ENCODE measurements at places on chromosomes 1 and 21.

DNA sequence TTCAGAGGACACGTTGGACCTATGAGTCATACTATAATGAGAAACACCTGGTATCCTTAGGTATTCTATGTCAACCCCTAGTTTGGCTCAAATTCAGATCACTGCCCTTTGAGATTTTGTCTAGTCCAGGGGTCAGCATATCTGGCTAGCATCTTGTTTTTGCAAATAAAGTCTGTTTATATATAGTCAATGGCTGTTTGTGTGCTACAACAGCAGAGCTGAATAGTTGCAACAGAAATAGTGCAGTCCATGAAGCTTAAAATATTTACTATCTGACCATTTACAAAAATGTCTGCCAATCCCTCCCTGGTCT lies 48.5 kb upstream of the EDEM3 start:
- no peak for DNase-seq

DNA sequence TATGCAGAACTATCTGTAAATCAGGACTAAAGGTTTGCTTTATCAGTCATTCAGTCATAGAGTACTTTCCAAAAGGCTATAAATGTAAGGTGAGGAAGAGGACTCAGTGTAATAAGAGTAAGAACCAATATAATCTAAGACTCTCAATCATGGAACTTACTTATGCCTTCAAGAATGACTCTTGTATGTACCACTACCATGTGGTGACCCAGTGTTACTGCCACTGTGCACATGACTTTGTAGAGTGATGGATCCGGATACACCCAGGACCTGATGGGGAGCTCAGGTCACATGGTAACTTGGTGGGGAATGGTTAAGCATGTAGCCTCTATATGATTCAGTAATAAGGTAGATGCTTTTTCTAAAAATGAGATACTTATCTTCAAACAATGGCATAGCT lies 2099.8 kb downstream of the MRPL39 start:
- no peak for DNase-seq

GRCh38 chr1:32967888-32968568 lies 3.4 kb upstream of the RNF19B start:
- DNase-seq: no peak

DNA sequence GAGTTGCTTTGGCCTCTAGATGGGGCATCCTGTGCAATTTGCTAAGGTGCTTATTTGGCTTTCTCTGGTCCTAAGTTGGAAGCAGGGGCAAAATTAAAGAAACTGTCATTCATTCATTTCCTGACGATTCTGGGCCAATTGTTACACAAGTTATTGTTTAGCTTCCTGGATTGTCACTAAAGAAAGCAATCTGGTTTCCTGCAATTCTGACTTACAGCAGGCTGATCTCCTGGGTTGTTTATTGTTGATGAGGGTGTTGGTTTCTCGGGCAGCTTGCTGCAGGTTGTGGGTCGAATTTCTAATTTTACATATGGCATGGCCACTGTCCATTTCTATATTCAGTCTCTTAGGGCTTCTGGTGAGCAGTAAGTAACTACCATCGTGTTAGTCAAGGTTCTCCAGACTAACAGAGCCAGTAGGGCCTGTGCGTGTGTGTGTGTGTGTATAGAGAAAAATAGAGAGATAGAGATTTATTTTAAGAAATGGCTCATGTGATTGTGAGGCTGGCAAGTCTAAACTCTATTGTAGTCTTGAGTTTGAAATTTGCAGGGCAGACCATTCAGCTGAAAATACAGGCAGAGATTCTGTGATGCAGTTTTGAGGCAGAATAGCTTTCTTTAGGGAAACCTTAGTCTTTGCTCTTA lies 30.4 kb downstream of the CTH start:
- DNase-seq: no peak

DNA sequence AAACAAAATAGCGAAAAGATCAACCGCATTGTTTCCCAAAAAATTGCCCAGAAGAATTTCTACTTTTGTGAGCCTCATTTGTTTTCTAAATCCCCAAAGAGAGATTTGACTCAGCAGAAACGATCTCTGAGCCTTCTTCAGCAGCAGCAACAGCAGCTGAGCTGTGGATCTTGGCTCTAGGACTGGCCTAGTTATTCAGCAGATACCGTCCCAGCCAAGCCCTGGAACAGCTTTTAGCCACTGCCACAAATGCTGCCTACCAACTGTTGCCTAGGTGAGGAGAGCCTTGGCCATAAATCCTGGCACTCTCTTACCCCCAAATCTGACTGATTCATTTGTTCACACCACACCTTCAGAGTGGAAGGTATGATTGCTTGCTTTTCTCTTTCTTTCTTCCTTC lies 320.1 kb downstream of the TGFB2 start:
- DNase-seq: no peak

DNA sequence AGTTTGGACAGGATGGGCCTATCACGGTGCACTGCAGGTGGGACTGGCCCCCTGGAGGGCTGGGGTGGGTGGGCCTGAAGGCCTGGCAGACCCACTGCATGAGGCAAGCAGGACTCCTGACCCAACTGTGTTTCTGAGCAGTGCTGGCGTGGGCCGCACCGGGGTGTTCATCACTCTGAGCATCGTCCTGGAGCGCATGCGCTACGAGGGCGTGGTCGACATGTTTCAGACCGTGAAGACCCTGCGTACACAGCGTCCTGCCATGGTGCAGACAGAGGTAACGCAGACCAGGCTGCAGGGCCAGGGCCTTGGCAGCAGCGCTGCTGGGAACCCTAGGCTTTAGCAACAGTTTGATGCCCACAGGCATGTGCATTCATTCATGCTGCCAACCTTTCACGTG lies 29.0 kb upstream of the KDM4A start:
- DNase-seq: no peak

DNA sequence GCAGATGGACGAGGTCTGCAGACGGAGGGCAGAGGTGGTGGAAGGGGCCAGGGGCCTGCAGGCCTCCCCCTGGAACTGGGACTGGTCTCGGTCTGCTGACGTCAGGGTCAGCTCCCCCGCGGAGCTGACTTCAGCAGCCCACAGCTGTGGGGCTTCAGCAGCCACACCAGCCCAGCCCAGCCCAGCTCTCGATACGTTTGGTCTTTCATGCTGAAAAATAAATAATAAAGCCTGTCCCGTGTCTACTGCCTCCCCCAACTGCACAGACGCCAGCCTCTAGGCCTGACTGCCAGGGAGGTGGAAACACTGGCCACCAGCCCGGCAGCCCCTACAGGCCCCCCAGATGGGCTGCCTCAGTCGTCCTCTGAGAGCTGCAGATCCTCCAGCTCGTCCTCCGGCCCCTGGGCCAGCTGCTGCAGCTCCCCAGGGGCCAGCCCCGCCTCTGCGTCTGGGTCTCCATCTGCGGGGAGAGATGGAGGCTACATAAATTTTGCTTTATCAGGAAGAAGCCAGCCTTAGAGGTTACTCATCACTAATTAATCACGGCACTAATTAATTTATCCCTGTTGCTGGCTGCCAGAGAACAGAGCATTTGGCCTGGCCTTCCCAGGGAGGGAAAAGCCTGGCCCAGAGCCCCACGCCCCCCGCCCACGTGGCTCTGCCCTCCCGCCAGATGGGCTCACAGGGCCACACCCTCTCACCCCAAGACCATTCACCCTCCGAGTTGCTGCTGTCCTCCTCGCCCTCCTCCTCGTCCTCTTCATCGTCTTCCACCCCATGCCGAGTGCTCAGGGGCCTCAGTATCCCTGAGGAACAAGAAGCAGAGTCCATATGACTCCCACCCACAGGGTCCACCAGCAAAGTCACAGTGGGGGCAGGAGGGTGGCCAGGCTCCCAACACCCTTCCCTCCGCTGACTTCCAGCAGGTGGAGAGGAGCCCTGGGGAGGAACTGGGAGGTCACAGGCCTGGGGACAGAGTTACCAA lies 14.4 kb downstream of the NOC2L start:
- DNase-seq: no peak

- DNase-seq: no peak
These were observed 107.6 kb downstream of the GALNT2 start for GRCh38 chr1:230174471-230175162.

DNA sequence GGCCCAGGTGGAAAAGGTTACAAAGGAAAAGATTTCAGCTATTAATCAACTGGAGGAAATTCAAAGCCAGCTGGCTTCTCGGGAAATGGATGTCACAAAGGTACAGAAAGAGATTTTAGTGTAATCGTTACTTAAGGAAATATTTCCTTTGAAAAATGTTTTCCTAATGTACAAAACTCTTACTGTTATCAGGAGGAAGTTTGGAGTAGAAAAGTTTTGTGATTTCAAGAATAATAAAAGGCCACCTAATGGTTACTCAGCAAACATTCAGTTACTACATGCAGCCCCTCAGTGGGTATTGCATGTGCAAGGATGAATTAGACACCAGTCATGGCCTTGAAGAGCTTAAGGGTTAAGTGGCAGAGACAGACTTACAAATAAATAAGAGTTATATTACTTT lies 85.2 kb downstream of the SDCCAG8 start:
- no peak for DNase-seq

- no peak for DNase-seq
These were observed 5.1 kb upstream of the FOXJ3 start for GRCh38 chr1:42340093-42340492.

DNA sequence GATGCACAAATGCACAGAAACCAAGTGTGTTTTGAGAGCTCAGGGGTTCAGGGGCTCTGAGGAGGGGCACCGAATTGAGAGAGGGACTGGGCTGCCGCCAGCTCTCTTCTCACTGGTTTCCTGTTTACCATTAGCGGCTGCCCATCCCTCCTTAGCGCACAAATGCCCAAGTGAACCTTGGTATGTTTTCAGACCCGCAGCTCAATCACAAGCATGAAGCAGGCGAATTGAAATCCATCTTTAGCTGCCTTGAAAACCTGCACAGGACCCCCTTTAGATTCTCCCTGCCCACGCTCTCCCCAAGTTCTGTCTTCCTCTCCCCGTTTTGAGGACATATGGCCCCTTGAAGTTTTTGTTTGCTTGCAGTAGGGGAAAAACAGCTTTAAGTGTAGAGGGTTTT lies 61.1 kb upstream of the ACOT11 start:
- DNase-seq: no peak

- no peak for DNase-seq
These were observed 107.2 kb upstream of the MARK1 start for GRCh38 chr1:220420726-220421125.

DNA sequence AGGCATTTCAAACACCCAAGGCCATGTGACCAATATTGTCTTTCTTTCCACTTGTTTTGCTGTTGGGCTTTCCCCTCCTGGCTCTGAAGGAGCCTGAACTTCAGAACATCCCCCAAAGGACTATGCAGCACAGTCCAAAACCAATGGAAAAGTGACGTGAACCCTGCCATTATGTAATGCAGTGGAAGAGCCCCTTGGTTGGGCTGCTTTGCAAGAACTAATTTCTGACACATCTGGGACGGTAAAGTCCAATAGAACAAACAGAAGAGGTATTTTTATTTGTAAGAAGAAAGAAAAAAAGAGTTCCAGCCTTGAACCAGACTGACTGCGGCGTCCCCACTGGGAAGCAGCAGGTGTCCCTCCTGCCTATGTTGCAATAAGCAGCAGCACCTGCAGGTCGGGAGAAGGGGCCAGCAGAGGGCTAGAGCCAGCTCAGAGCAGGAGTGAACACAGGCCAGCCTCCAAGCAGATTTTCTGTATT lies 116.7 kb downstream of the CDC7 start:
- DNase-seq: no peak

- DNase-seq: no peak
These were observed 75.7 kb downstream of the GALNT2 start for GRCh38 chr1:230142608-230143210.

GRCh38 chr1:236035681-236036101 lies 29.2 kb downstream of the NID1 start:
- no peak for DNase-seq

DNA sequence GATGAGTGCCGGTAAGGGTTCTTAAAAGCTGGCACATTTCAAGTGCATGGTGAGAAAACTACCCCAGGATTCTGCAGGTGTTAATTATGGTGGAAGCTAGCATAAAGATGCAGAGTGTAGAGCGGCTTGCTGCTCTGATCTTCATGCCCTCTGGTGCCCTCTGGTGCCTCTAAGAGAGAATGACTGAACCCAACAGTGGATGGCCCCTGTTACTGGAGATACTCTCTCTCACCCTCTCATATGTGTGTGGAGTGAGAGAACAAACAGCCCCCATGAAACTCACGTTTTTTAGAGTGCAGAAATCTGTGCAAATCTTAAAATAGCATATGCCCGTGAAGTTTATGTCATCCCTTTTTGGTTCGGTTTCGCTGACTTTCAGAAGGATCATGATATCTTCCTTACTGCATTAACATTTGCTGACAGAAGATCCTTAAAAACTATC lies 90.0 kb downstream of the GRIK1 start:
- DNase-seq: peak; percentile 14

DNA sequence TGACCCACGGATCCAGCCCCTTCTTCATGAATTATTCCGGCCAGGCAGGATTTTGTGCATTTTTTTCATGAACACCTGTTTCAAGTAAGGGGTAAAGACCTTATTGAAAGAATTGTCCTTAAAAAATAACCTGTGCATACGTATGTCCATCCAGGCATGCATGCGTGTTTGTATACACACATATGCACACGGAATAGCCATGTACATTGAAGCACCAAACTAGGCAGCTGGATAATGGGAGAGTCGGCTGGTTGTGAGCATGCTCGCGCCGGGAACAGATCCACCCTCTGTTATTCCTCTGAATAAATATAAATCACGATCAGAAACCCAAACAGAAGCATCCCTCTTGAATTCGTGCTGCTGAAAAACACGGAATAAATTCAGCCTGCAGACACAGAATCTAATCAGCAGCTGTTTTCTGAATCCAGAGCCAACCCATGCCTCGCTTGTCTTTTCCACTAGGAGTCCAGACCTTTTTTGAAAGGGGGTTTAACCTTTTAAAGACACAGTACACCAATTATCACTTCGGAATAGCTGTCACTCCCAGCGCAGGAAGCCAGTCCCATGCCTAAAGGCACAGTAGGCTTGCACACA lies at the start of gene HIVEP3:
HIVEP3 (minus strand) TSS at position 473 of the 594 bp plus-strand sequence.
- no peak for DNase-seq

- no peak for DNase-seq
These were observed 16.6 kb downstream of the DDI2 start for GRCh38 chr1:15633756-15634420.

DNA sequence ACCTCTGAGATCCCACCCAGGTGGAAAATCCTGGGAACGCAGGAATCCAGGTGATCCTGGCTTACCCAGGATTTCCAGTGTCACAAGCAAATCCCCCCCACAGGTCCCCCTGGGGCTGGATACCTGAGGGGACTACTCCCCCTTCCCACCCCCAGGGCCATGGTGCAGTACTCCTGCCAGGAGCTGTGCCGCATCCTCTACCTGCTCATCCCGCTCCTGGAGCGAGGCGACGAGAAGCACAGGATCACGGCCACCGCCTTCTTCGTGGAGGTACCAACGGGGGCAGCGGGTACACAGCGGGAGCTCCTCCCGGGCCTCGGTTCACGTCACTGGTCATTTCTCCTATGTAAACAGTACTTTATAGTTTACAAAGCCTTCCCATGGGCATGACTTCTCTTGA lies 20.4 kb upstream of the TTC4 start:
- DNase-seq: no peak

GRCh38 chr1:156860628-156861423 lies at the start of gene NTRK1:
Gene NTRK1 (plus strand): TSS chr1:156860865. CDS start chr1:156860935, 70 bp downstream.
- peak; percentile 46 for DNase-seq
